ENCODE measurements at places on chromosomes 2 and 18. TPM values are rescaled to one million over a fixed set of nuclear protein-coding genes. Genes with fewer than 3 reads are reported as not detected.

DNA sequence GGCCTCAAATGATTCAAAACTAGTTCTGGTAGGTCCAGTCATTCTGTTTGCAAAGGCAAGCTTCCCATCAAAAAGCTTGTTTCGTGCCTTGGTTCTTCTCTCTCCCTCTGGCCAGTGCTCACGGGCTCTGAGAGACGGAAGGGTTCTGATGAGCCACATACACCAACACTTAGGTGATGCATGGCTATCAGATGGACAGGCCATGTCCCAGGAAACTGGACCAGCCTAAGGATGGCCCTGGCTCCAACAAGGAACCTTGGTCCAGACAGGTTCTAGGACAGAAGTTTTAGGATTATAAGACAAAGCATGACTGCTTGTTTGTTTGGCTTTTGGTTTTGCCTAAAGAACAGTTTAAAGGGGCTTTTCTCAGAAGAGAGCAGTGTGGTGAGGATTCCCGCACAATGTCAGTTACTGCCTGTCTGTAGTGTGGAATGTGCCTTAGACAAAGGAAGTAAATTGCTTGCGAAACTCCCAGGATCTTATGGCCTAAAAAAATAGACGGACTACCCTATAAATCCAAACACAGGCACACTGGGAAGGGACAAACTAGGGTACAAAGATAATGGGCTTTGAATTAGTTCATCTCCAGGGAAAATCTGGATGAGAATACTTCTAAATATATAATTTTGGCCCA, 10.3 kb downstream of the CYP1B1 start:
- no peak overlapping the region for H3K27ac ChIP-seq
- H3K4me1 ChIP-seq = no peaks in the 10 kb centered on the region
- H3K36me3 ChIP-seq = peaks cover 7% of the 10 kb centered on the region
- no peak overlapping the region for H3K4me3 ChIP-seq

The POTEJ gene
- not detected for total RNA-seq

GRCh38 chr18:5964596-5964995, 69.3 kb upstream of the TMEM200C start:
- no peak overlapping the region for H3K4me3 ChIP-seq
- no peaks in the 10 kb centered on the region for H3K36me3 ChIP-seq
- no peak overlapping the region for H3K27ac ChIP-seq
- no peak for DNase-seq
- peaks cover 3% of the 10 kb centered on the region for H3K27me3 ChIP-seq
- H3K4me1 ChIP-seq = peaks cover 5% of the 10 kb centered on the region

The RMDN2 gene
- total RNA-seq = 1.7 TPM

DNA sequence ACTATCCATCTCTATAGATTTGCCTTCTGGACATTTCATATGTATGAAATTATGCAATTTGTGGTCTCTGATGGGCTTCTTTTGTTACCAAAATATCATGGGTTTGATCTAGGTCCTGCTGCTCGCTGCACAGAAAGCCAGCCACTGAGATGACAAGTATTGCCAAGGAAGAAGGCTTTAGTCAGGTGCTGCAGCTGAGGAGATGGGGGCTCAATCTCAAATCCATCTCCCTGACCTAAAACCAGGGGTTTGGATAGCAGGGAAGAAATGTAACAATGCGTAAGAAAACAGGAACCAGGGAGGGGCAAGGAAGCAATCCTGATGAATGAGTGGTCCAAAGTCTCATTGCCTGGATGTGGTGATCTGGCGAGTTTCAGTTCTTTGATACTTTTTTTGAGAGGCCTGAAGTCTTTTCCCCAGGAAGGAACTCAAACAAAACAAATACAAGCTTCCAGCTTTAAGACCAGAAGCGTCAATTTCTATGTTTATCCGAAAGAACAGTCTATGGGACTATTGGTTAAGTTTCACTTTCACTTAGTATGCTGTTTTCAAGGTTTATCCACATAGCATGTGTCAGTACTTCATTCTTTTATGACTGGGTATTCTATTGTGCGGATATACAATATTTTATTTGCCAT, 3.4 kb upstream of the CKAP2L start:
- peak overlapping the region; percentile 18 for H3K4me3 ChIP-seq
- H3K36me3 ChIP-seq = peaks cover 8% of the 10 kb centered on the region
- H3K27me3 ChIP-seq = peaks cover 6% of the 10 kb centered on the region
- DNase-seq = no peak
- peaks cover 30% of the 10 kb centered on the region for H3K4me1 ChIP-seq
- peak overlapping the region; percentile 25 for H3K27ac ChIP-seq

The GCA gene
- total RNA-seq = 13.6 TPM

DNA sequence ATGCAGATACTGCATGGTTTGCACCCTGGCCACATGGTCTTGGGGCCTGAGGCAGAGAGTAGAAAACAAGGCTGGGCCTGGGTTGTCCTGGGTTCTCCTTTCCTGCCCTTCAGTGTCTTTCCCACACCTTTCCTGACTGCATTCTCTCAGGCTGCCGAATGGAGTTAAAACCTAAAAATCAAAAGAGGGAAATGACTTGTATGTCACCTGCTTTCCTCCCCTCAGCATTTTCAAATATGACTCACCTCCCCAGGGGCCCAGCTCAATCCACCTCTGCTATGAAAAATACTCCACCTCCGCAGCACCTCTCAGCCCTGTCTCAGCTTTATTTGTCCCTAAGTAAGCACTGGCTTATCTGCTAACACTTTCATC, 457.8 kb upstream of the MEX3C start:
- H3K4me3 ChIP-seq = no peak overlapping the region
- peaks cover 1% of the 10 kb centered on the region for H3K27me3 ChIP-seq
- peaks cover 2% of the 10 kb centered on the region for H3K4me1 ChIP-seq
- no peak overlapping the region for H3K27ac ChIP-seq

The ZSWIM2 gene
- not detected for total RNA-seq

DNA sequence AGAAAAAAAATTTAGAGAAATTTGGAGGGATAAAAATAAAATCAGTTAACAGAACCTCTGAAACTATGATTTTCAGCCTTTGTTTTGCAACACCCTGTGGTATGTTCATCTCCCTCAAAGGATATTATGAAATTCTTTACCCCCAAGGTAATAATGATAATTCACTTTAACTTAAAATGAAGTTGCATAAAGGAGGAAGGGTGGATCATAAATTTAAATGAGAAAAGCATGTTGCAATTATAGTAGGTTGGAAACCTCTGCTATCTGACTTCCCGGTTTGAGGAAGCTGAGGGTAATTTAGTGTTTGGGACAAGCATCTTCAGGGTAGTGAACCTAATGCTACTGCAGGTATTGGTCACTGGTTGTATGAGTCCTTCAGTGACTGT, 102.9 kb downstream of the BABAM2 start:
- no peak overlapping the region for H3K27ac ChIP-seq
- H3K36me3 ChIP-seq = peaks cover 42% of the 10 kb centered on the region
- no peak overlapping the region for H3K4me3 ChIP-seq

The NEU2 gene
- not detected for total RNA-seq

Data from activated CD4-positive, alpha-beta T cell treated with anti-CD3 and anti-CD28 coated beads, Interleukin-2, amount 10 ng/mL, durations not matched to agents 24 days and 14 days (primary cell).